ENCODE measurements at places on chromosomes 12 and 14. TPM values are rescaled to one million over a fixed set of nuclear protein-coding genes. Genes with fewer than 3 reads are reported as not detected.

GRCh38 chr12:124732275-124733075 lies 131.2 kb downstream of the SCARB1 start:
- no peak for DNase-seq

GRCh38 chr14:73741386-73741875 lies 27.2 kb upstream of the PNMA1 start:
- peak; percentile 72 for DNase-seq

DNA sequence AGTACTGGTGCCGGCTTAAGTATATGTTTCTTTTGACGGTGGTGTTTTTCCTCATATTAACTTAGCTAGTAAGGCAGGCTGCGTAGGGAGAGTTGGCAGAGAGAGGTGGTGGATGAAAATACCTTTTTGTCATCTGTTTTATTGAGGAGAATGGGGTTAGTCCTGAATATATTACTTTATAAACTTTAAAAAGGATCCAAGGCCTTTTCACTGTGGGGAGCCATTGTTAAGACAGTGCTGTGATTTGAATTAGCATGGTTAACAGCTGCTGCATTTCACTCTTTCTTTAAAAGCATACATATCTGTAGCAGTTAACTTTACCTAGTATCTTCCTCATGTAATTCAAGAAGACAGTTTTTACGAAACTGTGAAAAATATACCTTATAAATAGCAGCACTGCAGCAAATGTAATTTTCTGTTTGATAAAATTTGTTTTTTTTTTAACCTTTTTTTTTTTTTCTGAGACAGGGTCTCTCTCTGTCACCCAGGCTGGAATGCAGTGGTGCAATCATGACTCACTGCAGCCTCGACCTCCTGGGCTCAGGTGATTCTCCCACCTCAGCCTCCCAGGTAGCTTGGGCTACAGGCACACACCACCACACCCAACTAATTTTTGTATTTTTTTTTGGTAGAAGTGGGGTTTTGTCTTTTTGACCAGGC lies 57.1 kb downstream of the AEBP2 start:
- peak; percentile 2 for DNase-seq

DNA sequence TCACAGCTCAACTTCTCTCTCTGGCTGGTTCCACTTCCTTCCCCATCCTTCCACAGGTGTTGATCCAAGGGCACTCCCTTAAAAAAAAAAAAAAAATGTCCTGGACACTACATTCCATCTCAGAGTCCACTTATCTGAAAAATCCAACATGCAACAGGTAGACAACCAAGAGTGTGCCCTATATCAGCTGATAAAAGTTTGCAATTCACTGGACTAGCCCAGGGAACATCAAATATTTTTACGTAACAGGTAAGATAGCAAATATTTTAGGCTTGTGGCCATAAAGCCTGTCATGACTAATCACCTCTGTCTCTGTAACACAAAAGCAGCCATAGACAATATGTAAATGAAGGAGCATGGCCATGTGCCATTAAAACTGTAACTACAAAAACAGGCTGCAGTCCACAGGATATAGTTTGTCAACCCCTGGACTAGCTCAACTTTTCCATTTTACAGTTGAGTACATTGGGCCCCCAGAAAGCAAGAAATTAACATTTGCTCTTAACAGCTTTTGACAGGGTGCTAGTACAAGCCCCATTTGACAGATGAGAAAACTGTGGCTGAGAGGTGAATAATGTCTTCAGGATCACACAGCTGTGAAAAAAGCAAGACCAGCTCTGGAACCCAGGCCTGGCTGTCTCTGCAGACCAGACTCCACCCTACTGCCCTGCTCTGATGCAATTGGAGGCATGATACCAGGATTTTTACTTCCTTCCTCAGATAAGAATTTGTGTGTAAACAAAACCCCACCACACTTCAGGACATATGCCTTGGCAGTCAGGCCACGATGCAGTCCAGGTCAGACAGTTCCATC lies 68.9 kb downstream of the CMKLR1 start:
- DNase-seq: no peak

- no peak for DNase-seq
Observed at GRCh38 chr12:113066813-113067400, 10.4 kb downstream of the DTX1 start.

GRCh38 chr14:58638231-58639197 lies 752 bp downstream of the DACT1 start:
- peak; percentile 72 for DNase-seq

DNA sequence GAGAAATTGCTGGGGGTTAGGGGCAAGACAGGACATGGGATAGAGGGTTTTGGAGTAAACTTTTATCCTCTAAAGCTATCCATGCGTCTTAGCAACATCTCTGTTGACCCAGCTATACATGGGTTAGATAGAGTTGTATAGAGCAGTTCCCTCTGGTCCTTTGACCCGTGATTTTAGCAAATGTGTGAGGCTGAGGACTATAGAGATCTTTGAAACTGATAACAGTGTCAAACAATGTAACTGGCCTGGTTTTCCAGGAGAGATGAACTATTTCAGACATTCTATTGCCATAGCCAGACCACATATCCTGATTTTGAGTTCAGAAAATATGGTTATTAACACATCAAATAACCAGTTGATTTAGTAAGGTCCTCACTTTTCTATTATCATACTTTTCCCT lies 60.4 kb downstream of the B4GALNT3 start:
- no peak for DNase-seq

GRCh38 chr12:43011383-43011926 lies 421.9 kb upstream of the PRICKLE1 start:
- DNase-seq: no peak

DNA sequence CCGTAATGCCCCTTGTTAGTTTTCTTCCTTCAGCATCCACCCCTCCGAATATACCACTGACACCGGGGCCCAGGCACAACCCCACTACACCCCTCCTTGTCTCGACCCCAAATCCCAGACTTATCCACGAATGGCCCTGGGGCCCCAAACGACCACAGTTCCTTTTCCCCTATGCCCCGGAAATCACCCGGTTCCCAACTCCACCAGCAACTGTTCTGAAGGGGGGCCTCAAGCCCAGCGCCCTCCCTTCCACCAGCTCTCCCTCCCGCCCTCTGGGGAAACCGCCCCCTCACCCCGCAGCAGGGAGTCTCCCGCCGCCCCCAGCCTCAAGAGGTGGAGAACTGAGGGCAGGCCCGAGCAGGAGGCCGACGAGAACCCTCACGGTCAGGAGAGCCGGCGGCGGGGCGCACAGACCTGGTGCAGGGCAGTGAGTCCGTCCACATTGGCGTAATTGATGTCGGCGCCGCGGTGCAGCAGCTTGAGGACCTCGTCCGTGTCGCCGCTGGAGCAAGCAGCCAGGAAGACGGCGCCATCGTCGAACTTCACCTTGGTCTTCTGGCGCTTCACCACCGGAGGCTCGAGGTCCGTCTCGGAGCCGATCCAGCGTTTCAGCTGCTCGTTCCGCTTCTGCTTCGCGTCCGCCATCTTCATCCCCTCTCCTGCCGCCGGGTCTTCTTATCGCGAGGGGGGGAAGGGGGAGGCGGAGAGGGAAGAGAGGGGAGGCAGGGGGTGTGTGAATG lies 446 bp downstream of the PPP1R12A start:
- peak; percentile 74 for DNase-seq

GRCh38 chr12:30440826-30441602 lies 254.7 kb downstream of the IPO8 start:
- DNase-seq: no peak

- DNase-seq: peak; percentile 76
Observed at GRCh38 chr12:90978117-90978770, 23.3 kb upstream of the CCER1 start.

The EPYC gene
- not detected for polyA plus RNA-seq

The LRTM2 gene
- polyA plus RNA-seq: 7.7 TPM

The BCL2L14 gene
- not detected for polyA plus RNA-seq
